ENCODE measurements at places on chromosomes 2 and 18.

DNA sequence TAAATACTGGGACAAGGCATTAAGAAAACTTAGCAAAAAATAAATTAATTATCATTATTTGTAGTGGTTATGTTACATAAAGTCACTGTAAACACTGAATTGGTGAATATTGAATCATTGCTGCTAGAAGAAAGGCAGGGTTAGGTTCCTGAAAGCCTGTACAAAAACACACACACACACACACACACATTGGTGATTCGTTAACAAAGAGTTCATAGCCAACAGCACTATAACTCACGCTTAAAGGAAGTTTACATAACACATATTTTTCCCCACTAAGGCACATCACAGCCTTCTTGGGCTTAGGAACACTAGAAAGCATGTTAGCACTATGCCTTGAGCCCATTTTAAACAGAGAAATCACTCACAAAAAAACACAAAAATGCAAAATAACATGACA is 690.0 kb upstream of the PIK3C3 start:
- no peak for DNase-seq

DNA sequence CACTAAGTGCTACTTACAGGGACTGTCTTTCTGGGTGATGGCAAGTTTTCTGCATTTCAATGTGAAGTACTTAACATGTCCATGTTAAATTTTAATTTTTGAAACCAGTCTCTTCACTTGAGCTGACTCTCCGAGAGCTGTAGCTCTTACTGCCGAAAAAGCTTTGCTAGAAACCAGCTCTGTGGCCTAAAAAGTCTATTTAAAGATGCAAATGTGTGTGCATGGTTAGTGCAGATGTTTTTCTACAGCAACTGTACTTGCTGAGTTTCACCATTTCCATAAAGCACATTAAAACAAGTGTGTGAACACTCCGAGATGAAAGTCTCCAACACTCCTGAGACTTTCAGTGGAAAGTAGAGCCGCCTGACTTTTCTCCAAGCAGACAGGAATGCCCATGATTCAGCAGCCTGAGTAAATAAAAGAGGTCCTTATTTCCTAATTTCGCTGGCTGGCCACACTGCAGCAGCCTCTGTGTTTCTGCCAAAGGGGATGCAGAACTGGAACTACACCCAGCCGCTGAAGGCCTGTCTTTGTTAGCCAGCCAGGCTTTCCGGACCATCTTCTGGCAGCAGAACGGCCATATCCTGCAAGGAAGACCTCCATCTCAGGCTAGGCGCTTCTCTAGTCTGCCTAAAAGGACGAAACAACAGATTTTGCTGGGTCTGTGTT is 121.2 kb downstream of the ZNF521 start:
- DNase-seq = peak; percentile 75

DNA sequence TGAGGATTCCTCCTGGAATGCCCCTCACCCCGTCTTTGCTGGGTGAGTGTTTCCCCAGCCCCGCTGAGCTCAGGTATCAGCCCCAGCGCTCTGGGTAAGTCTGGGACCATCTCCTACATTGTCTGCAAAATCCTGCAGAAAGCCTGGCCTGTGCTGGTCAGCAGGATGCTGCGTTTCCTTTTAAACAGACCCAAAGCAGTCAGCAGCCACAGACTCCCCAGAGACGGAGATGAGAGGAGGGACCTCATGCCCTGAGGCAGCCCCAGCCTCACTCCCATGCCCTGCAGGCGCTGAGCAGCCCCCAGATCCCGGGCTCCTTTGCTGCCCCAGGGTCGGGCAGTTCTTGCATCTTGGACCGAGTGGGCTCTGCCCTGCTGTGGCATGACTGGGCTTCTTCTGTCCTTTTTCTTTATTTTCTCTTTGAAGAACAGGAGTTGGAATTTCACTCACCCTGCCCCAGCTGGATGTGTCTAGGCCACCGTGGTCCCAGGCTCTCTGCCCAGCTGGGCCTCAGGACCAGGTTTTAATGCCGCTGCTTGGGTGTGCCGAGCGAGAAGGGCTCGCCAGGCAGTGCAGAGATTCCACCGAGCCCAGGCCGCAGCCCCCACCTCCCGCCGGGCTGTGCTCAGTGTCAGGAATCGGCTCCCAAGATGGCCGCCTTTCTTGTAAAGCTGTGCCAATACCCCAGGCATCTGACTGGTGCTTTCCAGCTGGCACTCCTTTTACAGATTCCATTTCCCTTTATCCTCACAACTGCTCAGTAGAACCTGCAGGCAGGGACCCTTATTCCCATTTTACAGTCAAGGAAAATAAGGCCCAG is 43.6 kb downstream of the ODC1 start:
- DNase-seq = no peak

GRCh38 chr2:172169611-172170010 is 66.9 kb upstream of the DLX2 start:
- DNase-seq = no peak

DNA sequence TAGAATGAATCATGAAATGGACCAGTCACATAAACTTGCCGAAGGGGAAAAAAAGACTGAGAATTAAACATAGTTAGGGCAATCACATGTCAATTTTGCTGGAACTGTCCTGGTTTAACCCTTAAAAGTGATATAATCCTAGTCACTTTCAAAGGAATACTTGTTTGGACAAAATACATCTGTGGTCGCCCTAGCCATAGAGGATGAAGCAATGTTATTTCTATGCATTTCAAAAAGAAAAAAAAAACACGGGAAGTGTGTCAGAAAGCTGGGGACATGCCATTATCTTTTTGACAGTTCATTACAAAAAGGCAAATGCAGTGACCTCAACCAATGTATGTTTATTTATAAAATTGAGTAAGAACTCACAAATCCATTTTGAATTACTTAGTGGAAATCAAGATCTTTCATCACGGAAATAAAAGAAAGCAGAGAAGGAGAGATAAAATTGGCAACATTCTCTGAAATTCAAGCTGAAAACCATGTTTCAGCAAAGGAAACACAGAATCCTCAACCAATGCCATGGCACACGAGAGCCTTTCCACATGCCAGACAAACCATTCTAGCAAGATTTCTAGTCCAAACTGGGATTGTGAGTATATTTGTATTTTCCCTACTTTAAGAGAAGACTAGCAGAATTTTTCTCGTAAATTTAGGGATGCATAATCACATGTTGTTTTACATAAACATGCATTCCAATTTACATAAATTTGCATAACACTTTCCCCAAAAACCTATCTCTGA is 854.3 kb upstream of the ACVR2A start:
- DNase-seq = no peak

DNA sequence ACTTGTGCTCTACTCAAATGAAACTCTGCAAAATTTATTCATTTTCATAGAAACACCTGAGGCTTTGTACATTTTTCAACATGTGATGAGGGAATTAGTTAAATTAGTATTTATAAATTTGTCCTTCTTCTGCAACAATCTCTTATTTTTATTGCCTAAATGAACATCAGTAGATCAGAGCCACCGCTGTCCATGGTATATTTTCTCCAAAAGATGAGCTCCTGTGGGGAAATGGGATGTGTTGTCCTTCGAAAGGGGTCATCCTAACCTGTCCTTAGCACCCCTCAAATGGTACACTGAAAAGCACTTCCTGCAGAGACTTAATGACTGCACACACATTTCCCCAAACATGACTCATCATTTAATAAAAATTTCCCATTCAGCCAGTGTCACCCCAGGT is 714.6 kb downstream of the MBD2 start:
- DNase-seq = no peak

DNA sequence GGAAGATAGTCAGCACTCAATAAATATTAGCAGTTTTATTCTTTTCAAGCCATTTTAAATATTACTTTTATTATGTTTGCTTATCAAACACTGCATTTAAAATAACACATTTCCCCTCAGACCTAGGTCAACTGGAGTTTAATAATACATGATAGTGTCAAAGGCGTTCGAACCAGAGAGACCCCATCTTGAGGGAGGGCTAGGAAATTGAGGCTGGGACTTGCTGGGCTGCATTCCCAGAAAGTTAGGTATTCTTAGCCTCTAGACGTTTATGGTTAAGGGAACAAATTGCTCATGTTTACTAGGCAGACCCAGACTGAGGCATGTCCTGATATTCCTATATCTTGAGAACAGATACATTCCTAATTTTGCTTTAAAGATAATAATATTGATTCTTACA is 426.5 kb downstream of the METTL4 start:
- no peak for DNase-seq

- DNase-seq = no peak
Measured at GRCh38 chr2:52145005-52145404, 1113.1 kb upstream of the NRXN1 start.

DNA sequence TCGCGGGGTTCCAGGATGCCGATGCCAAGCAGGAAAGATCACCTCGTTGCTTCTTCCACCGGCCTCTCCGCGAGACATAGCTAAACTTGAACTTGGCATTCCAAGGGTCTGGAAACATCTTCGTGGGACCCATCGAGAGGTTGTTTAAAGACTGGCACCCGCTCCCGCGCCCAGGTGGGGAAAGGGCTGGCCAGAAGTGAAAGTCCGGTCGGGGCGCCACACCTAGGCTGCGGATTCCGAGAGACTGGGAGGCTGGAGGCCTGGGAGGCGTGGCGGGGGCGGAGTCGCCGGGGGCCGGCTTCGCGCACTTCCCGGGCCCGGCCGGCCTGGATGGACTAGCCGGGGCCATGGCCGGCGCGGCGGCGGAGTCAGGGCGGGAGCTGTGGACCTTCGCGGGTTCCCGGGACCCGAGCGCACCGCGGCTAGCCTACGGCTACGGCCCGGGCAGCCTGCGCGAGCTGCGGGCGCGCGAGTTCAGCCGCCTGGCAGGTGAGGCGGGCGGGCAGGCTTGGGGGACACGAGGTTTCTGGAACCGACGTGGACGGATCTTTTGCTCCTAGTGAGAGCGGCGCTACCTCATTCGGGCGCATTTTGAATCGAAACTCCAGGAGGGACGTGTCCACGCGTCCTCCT is at the start of gene MOCOS:
MOCOS (plus strand) TSS at position 305 of the 633 bp plus-strand sequence; CDS start at position 348, 43 bp downstream.
- DNase-seq = peak; percentile 82

All from left ventricle myocardium inferior (tissue), 1 donor.